ENCODE measurements at places on chromosomes 6 and 20.

- DNase-seq: peak; percentile 61
Observed at GRCh38 chr20:36394340-36394965, 88.3 kb downstream of the DLGAP4 start.

DNA sequence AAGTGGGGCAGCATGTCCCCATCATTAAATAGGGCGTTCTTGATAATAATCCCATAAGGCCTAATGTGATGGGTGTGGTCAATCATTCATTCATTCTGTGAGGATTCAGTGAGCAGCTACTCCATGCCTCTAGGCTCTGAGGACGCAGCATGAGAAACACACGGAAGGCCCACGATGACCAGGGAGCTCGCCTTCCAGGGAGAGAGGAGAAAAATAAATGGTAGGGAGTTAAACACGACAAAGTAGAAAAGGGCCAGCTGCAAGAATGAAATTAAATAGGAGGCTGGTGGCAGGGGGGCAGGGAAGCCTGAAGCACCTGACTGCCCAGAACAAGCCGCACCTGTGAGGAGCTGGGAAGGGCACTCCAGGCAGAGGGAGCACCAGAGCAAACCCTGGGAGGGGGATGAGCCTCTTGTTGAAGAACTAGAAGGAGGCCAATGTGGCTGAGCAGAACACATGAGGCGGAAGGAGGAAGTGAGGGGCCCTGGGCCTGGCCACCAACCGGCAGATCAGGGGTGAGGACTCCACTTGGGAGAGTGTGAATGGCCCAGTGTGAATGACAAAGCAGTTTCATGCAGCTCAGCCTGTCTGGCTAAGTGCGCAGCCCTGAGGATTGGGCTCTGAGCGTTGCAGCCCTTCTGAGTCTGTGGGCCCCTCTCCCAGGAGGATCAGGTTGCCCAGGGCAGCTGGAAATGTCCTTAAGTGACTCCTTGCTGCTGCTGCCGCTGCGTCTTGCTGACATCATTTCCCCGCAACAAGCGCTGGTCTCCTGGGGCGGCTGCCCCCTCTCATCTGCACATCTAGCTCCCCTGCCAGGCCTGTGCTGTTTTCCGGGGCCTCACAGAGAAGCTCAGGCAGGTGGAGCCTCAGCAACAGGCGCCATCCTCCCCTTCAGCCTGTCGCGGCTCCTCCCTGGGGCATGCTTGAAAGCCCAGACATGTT is 99.9 kb downstream of the CDH26 start:
- no peak for DNase-seq

DNA sequence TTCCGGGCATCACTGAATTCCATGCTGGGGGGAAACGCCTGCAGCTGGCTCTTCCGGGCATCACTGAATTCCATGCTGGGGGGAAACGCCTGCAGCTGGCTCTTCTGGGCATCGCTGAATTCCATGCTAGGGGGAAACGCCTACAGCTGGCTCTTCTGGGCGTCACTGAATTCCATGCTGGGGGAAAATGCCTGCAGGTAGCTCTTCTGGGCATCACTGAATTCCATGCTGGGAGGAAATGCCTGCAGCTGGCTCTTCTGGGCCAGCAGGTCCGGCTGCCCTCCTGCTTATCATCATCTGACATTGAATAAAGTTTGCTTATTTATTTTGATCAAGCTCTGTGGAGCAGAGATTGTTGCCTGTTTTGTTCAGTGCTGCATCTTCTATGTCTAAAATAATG is 355.1 kb downstream of the SMOC2 start:
- DNase-seq: no peak

DNA sequence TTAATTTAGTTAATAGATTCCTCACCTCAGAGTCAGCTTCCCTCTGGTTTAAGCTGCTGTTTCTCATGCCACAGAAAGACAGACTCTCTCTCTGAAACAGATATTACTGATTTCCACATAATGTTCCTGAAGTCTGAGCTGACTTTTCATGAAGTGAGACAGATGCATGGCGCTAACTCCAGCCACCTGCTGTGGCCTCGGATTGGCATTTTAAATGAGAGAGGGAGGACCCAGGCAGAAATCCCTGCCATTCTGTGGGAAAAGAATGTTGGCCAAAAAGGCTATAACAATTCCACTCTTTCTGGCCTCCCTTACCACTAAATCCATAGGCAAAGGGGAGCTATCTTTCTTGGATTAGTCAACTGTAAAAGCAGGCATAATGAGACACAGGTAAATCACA is 354.1 kb upstream of the CDH4 start:
- no peak for DNase-seq

DNA sequence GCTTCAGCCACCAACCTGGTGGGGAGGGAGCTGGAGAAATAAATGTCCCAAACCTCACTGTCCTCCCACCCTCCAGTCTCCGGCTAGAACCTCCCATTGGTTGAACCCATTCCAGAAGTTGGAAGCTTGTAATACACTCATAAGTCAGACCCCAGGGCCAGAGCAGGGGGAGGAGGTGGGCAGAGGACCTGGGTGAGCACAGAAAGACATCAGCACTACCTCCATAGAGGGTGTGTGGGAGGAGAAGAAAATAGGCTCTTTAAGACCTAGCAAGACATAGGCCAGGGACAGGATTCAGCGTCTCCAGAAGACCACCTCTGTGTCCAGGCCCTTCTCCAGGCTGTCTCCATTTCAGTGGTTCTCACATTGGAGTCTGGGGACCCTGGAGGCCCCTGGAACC is 73.3 kb upstream of the TOP1 start:
- no peak for DNase-seq

DNA sequence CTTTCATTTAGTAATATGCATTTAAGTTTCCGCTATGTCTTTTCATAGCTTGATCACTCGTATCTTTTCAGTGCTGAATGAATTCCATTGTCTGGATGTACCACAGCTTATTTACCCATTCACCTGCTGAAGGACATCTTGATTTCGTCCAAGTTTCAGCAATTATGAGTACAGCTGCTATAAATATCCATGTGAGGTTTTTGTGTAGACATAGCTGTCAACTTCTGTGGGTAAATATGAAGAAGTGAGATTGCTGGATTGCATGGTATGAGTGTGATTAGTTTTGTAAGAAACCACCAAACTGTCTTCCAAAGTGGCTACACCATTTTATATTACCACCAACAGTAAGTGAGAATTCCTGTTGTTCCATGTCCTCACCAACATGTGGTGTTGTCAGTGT is 79.2 kb upstream of the STMND1 start:
- no peak for DNase-seq

Data from large intestine (tissue), 12 donors.